ENCODE measurements at places on chromosomes 4 and X.

DNA sequence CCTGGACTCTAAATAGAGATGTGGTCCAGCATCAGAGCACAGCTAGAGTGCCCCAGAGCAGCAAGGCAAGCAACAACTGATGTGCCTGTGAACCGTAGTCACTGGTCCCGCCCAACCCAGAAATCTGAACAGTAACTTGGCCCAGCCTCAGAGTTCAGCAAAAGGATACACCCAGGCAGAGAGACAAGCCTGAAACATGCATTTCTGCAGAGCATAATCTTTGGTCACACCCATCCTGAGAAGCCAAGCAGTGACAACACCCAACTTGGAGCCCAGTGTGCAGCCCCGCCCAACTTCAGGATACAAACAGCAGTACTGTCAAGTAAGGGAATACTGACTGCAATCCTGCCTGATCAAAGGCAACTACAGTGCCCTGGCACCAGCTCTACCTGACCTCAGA, 78.9 kb downstream of the CCDC160 start:
- no peak for DNase-seq

DNA sequence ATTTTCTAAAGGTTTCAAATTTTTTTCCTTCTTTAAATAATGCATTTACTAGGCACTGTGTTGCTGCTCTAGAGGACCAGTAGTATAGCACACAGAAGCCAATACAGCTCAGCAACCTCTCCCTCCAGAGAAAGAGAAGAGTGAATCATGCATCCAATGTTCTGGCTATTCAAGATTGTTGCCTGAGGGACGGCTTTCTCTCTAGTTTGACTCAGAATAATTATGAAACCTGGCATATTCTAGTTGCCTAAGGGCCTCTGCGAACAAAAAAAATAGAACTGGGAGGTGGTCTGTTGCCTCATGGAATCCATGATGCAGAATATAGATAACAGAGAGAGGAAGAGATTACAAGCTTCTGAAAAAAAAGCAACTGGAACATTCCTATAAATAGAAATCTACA, 1233.3 kb upstream of the PABPC4L start:
- DNase-seq = no peak

DNA sequence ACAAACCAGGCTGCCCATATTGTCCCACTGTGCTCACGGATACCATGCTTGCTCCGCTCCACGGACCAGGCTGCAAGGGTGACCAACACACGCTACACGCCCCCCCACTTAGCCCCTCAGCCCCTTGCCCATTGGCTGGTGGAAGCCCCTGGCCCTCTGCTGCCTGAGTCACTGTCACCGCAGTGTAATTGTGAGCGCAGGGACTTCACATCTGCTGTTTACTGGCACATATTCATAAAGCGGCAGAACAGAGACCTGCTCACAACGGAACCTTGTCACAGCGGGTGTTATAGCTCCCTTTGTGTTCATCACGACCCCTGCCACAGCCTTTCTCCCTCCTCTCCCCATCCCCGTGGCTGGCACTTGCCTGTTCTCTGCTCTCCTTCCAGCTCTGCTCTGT, 83.7 kb downstream of the PSAPL1 start:
- no peak for DNase-seq

DNA sequence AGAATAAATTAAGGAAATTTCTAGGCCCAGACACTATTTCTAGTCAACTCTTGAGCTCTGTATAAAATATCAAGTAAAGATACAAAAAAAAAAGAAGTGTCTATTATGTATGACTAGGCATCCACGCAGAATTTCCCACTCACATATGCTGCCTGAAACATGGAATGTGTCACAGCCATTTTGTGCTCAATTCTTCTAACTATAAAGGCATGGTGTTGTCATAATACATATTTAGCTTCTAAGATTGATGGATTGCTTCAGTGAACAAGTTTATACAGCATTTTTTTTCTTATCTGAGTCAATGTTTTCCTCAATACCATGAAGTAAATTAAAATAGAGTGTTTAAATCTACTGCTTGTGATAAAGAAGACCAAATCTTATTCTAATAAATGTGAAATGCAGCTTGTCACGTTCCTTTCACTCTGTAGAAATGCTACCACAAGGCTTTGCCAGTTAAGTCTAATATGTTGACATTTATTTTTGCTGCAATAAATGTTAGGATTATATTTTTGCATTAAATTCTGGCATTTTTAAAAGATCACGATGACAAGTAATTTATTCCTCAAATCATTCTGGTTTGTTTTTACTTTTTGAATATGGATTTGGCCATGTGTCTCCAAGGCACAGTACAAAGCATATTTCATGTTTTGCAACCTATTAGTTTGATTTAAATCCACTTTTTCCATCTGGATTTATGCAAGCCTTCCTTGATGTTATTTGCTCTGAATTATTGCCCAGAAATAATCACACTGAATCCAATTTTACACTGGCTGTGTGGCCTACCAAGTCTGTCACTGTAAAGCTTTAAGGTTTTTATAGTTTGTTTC, 1829.0 kb upstream of the PCDH7 start:
- no peak for DNase-seq

GRCh38 chrX:150565551-150565950, 2.9 kb upstream of the MTM1 start:
- no peak for DNase-seq

Measured in NCI-H2107 (cell line).